Stimulated activated CD4-positive, alpha-beta T cell treated with anti-CD3 and anti-CD28 coated beads, Interleukin-12 subunit alpha, Interleukin-12 subunit beta, amount 100 ng/mL, for 48 hours (primary cell): ENCODE measurements at places on chromosomes 5 and 9.

- no peak for DNase-seq
These were observed 836.2 kb downstream of the DNAH5 start for GRCh38 chr5:13108265-13108664.

- no peak for DNase-seq
These were observed 47.0 kb upstream of the SELENOP start for GRCh38 chr5:42858687-42859086.

- no peak for DNase-seq
These were observed 293.8 kb downstream of the OSTF1 start for GRCh38 chr9:75382126-75382525.

DNA sequence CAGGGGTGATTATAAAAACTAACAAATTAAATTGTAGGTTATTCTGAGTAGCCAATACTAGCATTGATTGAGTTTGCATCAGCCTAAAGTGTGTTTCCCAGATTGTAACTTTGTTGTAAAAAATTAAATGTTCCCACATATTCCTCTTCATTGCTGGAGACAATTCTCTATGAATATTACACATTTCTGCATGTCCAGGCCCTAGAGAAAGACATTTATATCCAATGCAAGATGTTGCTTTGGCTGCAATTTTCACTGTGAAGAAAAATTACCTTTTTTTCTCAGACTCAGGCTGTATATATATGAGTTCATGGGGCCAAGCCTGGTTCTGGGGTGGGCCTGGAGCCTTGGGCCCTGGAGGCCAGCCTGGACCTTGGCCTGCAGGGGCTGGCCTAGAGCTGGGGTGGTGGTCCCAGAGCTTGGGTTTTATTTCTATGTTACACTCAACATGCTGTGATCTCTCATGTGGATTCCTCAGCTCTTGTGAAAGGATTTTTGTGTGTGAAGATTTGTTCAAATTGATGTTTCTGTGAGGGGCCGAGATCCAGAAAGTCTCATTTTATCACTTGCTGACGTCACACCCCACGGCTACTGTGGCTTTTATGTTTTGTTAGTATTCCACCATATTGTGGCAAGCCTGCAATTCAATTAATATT, 232.5 kb downstream of the SPATA31A1 start:
- no peak for DNase-seq

GRCh38 chr5:147558826-147559225, 49.0 kb upstream of the DPYSL3 start:
- DNase-seq, result no peak

- no peak for DNase-seq
These were observed 37.0 kb upstream of the PSD2 start for GRCh38 chr5:139758510-139759075.

DNA sequence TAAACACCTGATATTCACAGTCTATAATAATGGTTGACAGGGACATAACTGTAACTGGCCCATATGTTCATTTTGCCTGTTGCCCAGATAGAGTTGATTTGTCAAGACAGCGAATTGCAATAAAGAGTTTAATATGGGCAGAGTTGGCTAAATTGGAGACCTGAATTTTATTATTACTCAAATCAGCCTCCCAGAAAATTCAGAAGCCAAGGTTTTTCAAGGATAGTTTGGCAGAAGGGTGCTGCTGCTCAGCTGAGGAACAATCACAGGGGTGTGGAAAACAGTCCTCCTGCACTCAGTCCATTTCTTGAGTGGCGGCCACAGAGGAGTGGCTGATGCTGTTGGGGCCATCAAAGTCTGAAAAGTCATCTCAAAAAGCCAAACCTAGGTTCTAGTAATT, 19.0 kb downstream of the ANXA2R start:
- DNase-seq, result no peak

- DNase-seq, result no peak
These were observed 172.3 kb upstream of the PPP1R26 start for GRCh38 chr9:135307300-135307699.

DNA sequence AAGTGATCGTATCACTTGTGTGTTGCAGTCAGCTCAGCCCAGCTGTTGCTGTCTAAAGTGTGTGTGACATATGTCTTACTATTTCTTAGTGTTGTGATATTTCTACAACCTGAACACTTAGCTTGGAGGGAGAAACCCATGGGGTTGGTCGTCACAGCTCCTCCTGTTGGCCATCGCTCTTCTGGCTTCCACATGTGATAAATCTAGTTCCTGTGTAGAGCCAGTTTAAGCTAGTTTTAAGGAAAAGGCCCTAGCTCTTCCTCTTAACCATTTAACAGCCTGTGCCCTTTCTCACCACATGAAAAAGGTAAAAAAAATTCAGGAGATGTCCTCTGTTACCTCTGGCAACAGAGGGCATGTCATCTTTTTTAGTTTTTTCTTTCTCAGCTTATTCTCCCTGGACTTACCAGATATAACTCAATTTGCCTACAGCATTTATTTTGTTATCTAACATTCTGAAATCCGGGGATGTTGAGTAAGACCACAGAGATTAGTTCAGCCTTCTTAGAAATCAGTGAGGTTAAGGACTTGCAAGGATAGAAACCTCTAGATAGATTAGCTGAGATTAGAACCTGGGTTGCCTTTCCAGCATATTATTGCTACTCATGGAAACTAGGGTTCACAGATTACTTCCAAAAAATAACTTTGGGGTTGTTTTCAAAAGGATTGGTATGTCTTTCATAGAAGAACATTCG, 100.4 kb downstream of the GAPVD1 start:
- no peak for DNase-seq

GRCh38 chr9:19464764-19465585, 56.2 kb downstream of the ACER2 start:
- peak; percentile 65 for DNase-seq

GRCh38 chr5:142748132-142748531, 22.0 kb upstream of the ARHGAP26 start:
- no peak for DNase-seq

- no peak for DNase-seq
These were observed 270.2 kb downstream of the PSAT1 start for GRCh38 chr9:78566948-78567675.

DNA sequence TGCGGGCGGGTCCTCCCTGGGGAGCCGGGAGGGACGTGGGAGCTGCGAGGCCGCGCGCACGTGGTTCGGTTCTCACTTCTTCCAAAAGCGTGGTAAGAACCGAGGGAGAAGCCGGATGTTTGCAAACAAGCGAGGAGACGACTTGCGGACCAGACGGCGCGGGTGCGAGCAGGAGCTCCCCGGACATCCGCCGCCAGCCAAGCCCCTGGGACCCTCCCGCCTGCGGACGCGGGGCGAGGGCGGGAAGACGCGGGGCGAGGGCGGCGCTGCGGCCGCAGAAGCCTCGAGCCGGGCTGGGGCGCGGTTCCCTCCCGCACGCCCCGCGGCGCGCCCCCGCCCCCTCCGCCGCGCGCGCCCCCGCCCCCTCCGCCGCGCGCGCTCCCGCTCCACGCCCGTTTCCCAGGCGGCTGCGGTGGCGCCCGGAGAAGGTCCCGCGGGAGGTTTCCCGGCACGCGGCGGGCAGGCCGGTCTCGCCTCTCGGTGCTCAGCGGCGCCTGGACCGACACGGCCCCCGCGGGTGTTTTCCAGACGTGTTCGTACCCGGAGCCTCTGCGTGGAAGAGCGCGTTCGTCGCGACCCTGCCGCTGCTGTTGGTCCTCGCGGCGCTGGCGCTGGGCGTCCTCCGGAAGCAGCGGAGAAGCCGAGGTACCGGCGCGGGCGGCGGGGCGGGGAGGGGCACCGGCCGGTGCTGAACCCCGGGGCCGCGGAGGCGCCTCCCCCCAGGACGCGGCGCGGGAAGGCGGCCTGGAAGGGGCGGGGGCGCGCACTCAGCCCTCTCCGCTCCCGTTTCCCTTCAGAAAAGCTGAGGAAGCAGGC, 12.8 kb downstream of the BTNL9 start:
- no peak for DNase-seq
